GM23248 (cell line): ENCODE measurements at places on chromosomes 13 and 19. TPM values are rescaled to one million over a fixed set of nuclear protein-coding genes. Genes with fewer than 3 reads are reported as not detected.

- DNase-seq: no peak
Measured at GRCh38 chr13:46655377-46656180, 102.6 kb downstream of the LRCH1 start.

- peak; percentile 85 for DNase-seq
Measured at GRCh38 chr19:13091400-13092157, 11.1 kb downstream of the LYL1 start.

- DNase-seq: no peak
Measured at GRCh38 chr13:84237143-84237542, 354.9 kb upstream of the SLITRK1 start.

- DNase-seq: no peak
Measured at GRCh38 chr13:108984251-108984920, 355.0 kb downstream of the MYO16 start.

DNA sequence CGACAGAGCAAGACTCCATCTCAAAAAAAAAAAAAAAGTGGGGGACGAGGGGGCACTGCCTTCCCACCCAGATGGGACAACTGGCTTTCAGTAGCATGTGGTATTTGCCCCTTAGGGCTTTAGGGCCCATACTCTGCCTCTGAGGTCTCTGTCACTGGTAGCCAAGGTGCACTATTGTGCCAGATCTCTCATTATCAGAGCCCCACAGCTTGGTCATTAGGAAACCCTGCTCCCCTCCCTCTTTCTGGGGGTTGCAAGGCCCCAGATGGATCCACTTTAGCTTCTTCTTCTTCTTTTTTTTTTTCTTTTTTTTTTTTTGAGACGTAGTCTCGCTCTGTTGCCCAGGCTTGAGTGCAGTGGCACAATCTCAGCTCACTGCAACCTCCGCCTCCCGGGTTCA, 11.2 kb upstream of the ZNF358 start:
- no peak for DNase-seq

DNA sequence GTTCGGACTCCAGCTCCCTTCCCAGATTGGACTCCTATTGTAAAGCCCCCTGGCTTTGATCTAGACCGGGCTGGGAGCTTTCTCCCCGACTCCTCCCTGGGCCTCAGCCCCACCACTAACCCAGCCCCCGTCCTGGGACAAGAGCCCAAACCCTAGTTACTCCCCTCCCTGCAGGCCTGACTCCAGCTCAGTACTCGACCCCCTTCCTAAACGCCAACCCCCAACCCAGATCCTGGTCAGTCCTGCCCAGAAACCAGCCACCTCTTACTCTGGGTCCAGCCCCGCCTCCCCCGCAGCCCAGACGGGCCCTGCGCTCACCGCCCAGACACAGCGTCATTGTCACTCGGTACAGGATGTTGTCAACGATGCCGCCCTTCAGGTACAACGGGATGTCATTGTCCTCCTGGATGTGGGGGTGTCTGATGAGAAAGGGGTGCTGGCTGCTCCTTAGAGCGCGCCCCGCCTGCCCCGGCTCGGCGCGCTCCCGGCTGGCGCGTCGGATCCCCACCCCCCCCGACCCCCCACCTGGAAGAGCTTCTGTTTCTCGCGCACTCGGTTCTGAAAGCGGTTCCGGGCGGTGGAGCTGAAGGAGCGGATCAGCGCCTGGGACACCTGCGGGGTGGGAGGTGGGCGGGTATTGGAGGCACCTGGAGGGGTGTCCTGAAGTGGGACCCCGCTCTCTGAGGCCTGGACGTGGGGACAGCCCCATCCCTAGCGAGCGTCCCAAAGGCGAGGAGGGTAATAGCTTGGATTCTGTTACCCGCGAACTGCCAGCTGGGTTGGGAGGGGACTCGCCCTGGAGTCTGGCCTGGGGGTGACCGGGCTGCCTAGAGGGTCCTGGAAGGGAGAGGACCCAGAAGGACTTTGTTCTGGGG, 866 bp downstream of the COX7A1 start:
- peak; percentile 44 for DNase-seq

GRCh38 chr19:47693903-47694302, 19.3 kb upstream of the EHD2 start:
- DNase-seq: no peak

- no peak for DNase-seq
Measured at GRCh38 chr19:46435009-46435408, 6.3 kb upstream of the PNMA8C start.

- DNase-seq: no peak
Measured at GRCh38 chr13:68081061-68081460, 850.9 kb upstream of the PCDH9 start.

- DNase-seq: peak; percentile 93
Measured at GRCh38 chr19:15300533-15301197, 31.7 kb downstream of the BRD4 start.

Gene OLFM2
- total RNA-seq: 11.6 and 26.2 TPM in 2 replicates

Gene YJEFN3
- 0.25 TPM in 1 of 2 replicates, not detected in the other for total RNA-seq
